ENCODE measurements at places on chromosomes 12 and 14.
A peak's percentile ranks its signal among the peaks of the same experiment; 100 is the strongest.

GRCh38 chr14:25041898-25042297 lies 8.0 kb downstream of the STXBP6 start:
- DNase-seq = no peak

GRCh38 chr12:78853231-78853630 lies 11.3 kb upstream of the SYT1 start:
- no peak for DNase-seq

GRCh38 chr12:49578471-49579112 lies 10.7 kb upstream of the MCRS1 start:
- no peak for DNase-seq

DNA sequence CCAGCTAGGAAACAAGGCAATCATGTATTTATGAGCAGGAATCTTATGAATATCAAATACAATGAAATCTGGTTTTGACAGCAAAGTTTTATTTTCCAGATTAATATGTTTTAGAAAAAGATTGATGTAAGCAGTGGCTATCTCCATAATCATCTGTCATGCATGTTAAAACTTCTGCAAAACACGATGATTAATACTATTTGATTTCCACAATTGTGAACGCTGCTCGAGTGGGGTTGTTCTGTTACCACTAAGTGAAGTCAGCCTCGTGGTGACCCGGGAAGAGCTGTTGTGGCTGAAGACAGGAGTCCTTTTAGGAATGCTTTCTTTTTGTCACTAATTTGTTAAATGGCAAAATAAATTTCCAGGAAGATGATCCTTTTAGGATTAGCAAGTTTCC lies 9.4 kb downstream of the CFAP251 start:
- DNase-seq = no peak

DNA sequence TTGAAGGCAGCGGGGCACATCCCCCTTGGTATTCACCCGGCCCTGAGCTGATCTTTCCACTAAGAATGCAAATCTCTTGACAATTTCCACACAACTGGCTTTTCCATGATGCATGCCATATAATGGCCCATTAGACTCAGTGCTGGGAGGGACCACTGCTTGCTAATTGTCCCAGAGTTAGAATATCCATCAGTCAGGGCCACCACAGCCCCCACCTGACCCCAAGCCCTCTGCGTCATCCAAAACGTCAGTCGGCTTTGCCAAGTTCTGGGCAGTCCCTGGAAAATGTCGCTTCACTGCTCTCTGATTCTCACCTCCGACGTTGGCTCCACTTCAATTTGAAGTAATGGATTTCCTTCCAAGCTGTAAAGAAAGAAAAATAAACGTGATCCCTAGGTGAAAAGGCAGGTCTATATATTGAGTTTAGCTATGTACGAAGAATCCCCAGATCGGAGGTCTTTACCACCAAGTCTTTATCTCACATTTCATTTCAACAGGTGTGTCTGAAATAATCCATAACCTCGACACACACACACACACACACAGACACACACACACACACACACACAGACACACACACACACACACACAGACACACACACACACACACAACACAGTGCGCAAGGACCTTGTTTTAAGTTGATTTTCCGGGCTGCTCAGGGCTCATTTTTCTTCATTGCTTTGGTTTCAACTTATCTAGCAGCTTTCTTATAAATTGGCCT lies 165.5 kb upstream of the NOS1 start:
- DNase-seq = no peak

DNA sequence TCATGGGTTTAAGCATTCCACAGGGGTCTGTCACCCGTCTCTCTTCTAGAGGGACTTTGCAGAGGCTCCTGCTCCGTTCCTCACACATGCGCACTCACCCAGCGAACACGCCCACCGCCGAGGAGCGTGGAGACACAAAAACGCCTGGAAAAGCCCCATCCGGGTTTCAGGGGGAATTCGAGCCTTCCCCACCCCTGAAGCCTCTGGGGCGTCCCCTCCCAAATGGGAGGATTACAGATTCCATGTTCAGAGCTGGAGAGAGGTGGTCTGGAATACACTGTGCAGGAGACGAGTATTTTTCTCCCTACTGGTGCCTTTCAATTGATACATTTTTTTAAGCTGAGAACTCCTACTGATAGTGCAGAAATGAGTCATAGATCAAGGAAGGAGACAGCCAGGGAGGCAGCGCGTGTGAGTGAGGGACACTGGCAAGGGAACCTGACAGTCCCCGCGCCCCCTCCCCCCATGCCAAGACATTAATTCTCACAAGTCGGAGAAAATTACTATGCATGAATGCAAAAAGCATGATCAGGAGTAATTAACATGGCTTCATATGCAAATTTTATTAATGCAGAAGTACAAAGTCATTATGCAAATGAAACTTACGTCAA lies 36.9 kb downstream of the BCL11B start:
- DNase-seq = peak; percentile 81

- DNase-seq = no peak
These were observed 37.8 kb upstream of the PTPRQ start for GRCh38 chr12:80406253-80406652.

- no peak for DNase-seq
These were observed 31.1 kb downstream of the CCDC198 start for GRCh38 chr14:57462551-57462950.

DNA sequence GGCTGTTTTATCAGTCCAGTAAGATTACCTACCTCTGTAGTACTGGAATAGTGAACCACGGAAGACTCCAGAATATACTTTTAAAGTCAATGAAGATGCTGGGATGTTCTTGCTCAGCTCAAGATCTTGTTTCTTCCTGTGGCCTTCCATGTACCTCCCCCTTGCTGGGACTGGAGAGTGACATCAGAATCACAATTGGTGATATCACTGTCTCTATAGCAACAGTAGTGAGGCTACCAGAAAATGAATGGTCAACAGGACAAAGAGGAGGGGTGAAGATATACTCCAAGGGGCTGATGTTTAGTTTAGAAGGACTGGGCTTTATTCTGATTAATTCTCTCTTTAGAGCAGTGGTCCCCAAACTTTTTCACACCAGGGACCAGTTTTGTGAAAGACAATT lies 3.8 kb downstream of the AKAP3 start:
- DNase-seq = no peak

DNA sequence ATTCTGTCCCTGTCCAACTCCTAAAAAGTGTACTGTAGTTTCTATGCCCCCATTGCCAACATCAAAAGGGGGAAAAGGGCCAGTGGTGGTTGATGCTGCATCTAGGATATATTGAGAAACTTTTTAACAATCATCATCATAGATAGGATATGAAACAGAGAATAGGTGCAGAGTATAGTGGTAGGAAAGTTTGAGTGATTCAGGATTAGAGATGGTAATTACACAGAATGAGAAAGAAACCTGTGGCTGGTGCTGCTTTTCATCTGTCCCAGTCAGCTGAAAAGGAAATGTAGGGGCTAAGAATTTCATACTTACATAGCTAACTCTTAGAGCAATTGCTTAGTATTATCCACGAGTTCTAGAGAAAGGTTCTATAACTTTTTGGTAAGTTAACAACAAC lies 67.6 kb downstream of the GTF2A1 start:
- DNase-seq = no peak

- peak; percentile 43 for DNase-seq
These were observed at the start of gene FBXW8 for GRCh38 chr12:116910645-116911451. FBXW8 (plus strand) TSS chr12:116910950; CDS start chr12:116911038, 88 bp downstream.

DNA sequence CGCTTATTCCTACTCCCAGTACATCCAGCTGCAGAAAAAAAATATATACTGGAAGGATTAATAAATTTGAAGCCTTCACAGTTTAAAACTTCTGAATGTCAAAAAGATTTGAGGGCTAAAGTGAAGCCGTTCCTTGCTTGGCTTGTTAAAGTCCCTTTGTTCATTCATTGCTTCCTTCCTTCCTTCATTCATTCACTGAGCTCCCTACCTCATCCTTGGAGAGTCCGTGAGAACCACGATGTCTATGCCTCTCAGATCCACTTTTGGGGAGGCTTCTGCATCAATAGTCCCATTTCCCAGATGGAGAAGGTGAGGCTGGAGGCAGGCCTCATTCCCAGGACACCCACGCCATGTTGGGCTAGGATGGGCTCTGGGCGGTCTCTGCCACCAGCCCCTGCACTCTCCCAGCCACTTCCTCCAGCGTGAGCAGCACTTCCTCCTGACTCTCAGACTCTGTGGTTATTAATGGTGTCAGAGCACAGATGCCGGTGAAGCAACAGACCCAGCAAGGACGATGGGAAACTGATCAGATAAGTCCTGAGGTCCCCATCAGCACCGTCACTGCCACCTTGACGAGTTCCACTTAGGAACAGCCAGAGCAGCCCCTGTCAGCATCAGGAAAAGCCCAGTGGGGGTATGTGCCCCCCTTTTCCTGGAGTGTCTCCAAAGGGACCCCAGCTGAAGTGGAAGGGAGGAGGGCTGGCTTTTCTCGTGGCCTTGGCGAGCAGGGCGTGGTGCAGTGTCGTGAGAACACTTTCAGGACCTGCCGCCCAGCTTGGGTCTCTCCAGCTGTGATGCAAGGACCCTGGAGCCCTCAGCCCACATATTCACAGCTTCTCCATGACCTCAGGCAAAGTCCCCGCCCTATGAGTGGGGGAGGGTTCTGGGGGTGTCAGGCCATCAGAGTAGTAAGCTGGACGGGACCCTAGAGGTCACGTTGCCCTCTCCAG lies 21.2 kb downstream of the ASB2 start:
- DNase-seq = peak; percentile 42

DNA sequence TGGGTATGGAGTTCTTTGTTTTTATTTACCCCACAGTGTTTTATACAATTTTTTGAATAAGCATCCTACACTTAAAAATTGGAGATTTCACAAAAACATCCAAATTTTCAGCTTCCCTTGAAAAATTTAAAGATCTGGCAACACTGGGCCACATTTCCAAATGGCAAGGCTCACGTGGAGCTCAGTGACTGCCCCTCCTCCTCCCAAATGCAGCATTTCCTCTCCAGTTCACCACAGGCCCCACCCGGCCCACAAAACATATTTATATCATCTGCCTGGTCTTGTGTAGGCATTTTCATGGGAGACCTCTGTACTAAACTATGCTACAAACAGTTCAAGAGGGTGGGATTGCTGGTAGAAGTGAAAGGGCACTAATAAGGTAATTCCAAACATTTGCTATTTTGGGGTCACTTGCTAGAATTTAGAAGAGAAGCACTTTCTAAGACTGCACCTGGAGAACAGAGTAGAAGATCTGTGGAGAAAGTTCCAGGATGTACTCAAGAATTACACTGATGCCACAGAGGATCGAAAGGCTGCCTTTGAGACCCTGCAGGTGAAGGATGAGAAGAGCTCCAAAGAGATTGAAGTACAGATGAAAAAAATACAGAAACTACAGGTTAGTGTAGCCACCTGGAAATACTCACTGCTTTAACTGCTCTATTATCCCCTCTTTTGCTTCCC lies 7.3 kb downstream of the FKBP11 start:
- DNase-seq = peak; percentile 43

GRCh38 chr12:29559198-29559597 lies 61.7 kb upstream of the OVCH1 start:
- DNase-seq = no peak

GRCh38 chr12:124898200-124898922 lies 16.1 kb downstream of the UBC start:
- peak; percentile 59 for DNase-seq

GRCh38 chr12:22617630-22618029 lies 7.3 kb upstream of the ETNK1 start:
- no peak for DNase-seq

DNA sequence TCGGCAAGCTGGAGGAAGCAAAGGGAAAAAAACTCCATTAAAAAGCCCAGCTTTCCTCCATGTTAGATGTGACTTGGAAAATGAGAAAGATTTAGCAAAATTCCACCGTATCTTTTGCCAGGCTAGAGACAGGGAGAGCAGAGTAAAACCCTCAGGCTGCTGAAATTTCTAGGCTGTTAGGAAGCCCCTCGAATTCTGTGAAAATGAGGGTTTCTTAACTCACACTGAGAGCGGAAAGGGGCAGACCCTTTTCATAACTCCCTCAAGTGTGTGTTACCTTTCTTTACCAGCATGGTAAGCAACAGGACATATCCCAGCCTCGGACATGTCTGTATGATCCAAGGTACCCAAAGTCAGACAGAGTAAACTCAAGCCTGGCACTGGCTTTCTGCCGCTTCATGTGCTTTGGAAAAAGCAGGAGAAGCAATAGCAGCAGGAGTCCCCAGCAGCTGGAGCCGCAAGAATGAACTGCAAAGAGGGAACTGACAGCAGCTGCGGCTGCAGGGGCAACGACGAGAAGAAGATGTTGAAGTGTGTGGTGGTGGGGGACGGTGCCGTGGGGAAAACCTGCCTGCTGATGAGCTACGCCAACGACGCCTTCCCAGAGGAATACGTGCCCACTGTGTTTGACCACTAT lies at the start of gene RHOJ:
Gene RHOJ, plus strand, starts transcription at position 37 of the 637 bp plus-strand sequence. Its CDS starts 427 bp downstream, at position 464.
- no peak for DNase-seq

DNA sequence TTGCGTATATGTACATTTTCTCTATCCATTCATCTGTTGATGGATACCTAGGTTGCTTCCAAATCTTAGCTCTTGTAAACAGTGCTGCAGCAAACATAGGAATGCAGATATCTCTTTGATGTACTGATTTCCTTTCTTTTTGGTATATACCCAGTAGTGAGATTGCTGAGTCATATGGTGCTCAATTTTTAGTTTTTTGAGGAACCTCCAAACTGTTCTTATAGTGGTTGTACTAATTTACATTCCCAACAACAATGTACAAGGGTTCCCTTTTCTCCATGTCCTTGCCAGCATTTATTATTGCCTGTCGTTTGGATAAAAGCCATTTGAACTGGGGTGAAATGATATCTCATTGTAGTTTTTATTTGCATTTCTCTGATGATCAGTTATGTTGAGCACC lies 44.3 kb downstream of the PELI2 start:
- no peak for DNase-seq

GRCh38 chr12:8032242-8033152 lies at the start of gene FOXJ2:
FOXJ2 (plus strand) TSS chr12:8032716; CDS start chr12:8039833, 7,117 bp downstream.
- DNase-seq = peak; percentile 84

DNA sequence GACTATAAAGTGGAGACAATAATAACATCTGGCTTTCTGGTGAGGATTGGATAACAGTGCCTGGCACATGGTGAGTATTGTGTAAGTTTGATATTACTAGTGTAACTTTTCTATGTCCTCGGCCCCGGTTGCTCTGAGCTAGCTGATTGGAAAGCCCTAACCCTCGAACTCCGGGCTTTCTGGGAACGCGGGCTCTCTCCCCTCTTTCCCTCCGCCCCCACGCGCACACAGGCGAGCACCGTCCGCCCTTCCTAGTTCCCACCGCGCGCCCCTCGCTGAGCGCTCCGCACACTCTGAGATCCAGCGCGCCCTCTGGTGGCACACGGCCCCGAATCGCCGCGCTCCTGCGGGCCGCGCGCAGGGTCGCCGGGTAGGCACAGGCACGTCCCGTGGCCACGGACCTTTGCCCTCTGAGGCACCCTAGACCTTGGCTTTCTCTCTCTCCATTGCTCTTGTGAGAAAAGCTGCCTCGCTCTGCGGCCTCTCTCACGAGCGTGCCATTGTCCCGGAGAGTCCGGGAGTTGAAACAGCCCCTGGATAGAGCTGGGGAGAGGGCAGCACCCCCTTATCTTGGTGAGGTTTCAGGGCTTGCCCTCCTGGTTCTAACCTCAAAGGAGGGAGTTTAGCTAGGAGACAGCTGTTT lies 23.2 kb upstream of the ESRRB start:
- DNase-seq = peak; percentile 51
